ENCODE measurements at places on chromosomes 7 and 10. TPM values are rescaled to one million over a fixed set of nuclear protein-coding genes. Genes with fewer than 3 reads are reported as not detected.
A peak's percentile ranks its signal among the peaks of the same experiment; 100 is the strongest.

GRCh38 chr10:51993475-51993874 is 294.1 kb upstream of the CSTF2T start:
- DNase-seq = no peak

GRCh38 chr7:26685606-26686005 is 178.8 kb downstream of the SKAP2 start:
- DNase-seq = no peak

DNA sequence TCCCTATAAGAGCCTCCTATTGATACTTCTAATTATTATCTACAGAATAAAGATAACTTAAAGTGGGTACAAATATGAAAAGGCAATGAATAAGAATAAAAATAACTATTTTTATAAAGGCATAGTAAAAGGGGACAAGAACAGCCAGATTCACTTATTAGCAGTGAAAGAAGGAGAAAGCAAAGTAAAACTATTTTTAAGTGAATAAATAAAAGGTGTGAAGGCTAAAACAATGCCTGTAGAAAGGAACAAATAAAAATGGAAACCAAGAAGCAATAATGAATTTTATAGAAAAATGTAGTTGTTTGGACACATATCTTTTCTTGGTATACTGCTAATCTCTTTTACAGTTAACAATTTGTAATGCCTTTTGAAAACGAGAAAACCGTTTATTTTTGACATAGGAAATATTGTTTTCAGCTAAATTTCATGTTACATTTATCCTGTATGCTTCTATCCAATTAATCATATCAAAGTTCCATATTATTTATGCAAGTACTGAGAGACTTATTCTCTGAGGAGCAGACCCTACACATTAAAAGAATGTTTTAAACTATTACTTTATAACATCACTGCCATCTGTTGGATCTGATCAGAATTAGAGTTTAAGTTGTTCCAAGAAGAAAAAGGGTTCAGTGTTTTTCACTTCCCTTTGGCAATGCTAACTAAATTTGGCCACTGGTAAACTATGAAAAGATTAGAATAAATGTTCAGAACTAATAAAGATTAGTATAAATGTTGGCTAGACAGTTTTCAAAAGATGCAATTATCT is 59.1 kb downstream of the ARMC3 start:
- DNase-seq = peak; percentile 18

DNA sequence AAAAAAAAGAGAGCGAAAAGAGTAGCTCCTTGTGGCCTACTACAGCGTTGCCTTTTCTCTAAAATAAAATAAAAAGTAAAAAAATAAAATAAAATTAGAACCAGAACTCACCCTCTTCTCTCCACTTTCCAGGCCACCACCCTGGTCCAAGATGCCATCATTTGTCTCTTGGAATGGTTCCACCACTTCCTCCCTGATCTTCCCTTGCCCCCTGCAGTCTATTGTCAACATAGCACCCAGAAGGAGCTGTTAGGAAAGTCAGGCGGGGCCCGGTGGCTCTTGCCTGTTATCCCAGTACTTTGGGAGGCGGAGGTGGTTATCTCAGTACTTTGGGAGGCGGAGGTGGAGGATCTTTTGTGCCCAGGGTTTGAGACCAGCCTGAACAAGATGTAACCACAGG is 7.6 kb upstream of the GRID2IP start:
- DNase-seq = peak; percentile 34

- DNase-seq = peak; percentile 88
Measured at GRCh38 chr10:98486421-98486820, 39.7 kb upstream of the HPS1 start.

- no peak for DNase-seq
Measured at GRCh38 chr7:82230811-82231581, 212.6 kb downstream of the CACNA2D1 start.

DNA sequence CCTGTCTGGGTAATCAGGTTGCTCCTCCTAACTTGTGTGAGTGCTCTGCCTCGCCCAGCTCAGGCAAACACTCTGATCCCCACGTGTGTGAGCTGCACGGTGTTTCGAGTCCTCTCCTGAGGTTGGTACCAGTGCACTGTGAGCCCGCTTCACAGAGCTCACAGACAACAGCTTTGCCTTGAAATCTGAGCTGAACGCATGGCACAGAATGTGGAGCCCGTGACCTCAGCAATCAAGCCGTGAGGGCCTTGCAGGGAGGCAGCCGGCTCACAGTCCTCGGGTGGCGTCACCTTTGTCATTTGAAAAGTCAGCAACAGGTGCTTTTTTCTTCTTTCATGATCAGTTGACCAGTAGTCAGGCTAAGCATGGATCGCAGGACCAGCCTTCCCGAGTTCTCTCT is 60.2 kb upstream of the ADGRA1 start:
- no peak for DNase-seq

DNA sequence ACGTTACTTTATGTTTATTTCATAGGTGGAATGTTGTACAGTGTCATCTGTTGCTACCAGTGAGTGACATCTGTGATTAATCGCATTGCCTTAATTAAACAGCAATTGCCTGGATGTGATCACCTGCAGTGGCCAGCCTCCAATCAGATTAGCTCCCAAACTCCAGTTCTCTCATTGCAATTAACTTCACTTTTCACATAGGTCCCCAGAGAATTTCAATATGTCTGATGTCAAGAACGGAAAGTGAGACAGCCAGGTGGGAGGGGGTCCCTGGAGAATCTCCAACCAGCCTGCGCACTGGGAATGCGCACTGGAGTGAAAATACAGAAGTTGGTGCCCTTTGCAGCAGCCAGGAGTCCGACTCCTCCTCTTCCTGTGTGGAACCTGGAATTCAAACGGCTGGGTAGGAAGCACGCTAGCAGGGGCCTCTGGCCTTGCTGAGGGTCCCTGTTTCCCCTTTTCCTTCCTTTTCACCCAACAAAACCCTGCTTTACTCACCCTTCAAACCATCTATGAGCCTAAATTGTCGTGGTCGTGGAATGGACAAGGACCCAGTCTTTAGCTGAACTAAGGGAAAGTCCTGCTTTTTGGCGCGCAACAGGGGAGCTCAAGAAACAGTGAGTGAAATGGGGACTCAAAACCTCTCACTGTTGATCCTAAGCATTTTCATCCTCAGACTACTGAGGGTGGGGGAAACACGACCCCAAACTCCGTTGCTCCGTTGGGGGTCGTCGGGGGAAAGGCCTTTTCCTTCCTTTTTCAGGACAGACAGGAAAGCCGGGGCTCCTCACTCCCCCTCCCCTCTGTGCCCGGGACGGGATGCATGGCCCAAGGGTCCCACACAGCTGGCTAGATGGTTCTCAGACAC is 1355.5 kb upstream of the LRRTM3 start:
- peak; percentile 82 for DNase-seq

GRCh38 chr10:44278837-44279324 is 106.0 kb downstream of the CXCL12 start:
- no peak for DNase-seq

DNA sequence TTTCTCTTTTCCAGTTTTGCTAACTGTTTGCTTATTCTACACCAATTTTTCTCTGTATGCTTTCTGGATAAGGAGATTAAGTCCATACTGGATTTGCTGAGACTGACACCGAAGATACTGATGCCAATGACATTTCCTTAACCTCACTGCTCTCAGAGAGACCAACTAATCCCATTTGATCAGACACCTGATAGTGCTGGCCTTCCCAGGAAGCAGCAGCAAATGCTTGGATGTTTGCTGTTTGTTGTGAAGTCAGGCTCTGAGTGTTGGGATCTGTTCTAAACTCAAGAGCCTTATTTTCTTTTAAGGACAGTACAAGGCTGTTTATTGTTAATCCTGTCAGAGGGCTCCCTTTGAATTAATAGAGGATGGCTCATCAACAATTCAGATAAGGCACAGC is 143.3 kb downstream of the ANK3 start:
- DNase-seq = no peak

GRCh38 chr7:40329601-40330153 is 194.9 kb downstream of the SUGCT start:
- peak; percentile 42 for DNase-seq

GRCh38 chr10:154348-154747 is 19.1 kb downstream of the ZMYND11 start:
- DNase-seq = no peak

DNA sequence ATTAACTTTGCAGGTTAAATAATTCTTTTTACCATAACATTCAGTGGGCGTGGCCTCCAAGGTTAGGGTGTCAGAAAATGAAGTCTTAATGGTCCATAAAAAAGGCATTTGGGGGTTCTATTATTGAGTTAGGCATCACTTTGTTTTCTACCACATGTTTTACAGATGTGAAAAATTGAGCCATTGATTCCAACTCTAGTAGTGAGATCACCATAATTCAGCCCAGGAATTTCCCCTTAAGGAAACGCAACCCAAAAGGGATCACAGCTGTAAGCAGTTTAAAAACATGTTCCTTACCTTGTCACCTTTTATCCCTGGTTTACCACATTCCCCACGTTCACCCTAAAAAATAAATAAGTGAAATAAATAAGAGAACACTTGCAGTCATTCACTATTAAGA is 24.9 kb downstream of the COL28A1 start:
- DNase-seq = no peak

DNA sequence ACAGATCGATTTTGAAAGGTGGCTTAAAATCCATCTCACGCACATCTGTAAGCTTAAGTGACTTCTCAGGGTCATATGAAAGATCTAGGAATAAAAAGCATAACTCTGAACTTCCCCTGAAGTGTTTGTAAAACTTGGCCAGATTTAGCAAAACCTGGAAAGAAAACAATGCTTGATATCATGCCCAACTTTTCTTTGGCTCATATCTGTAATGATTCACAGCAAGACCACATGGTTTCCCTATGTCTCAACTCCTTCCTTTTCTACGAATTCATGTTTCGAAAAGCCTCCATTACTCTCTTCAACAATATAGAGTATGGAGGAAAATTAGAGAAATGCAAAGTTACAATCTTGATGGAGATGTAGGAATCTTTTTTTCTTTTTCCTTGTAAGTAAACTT is 20.1 kb upstream of the CABCOCO1 start:
- DNase-seq = peak; percentile 7

GRCh38 chr10:92850185-92850584 is 1.9 kb downstream of the EXOC6 start:
- DNase-seq = no peak

GRCh38 chr7:138902161-138902560 is 79.0 kb downstream of the KIAA1549 start:
- no peak for DNase-seq

DNA sequence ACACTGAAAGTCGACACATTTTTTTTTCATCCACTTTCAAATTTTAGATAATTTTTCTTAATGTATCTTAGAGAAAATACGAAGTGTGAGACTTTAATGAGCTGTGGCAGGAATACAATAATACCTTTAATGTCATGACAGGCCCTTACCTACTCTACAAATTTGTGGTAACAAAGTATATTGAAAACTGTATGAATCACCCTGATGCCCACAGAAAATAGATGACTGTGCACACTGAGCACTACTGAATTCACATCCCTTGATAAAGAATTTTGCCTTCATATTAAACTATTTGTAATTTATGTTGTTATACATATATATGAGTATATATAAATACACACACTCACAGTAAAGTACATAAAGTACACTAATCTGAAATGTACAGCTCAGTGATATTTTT is 51.7 kb downstream of the AKR1D1 start:
- peak; percentile 36 for DNase-seq

The PRDX3 gene
- total RNA-seq = 341 TPM

The CHPF2 gene
- 40.0 TPM for total RNA-seq

The TAS2R41 gene
- not detected for total RNA-seq

The ACHE gene
- total RNA-seq = 0.27 TPM

The TACC2 gene
- total RNA-seq = 20.3 TPM

The CXCL12 gene
- total RNA-seq = not detected

The TMEM178B gene
- total RNA-seq = 0.07 TPM

The TM9SF3 gene
- 63.1 TPM for total RNA-seq

The SRGN gene
- 135 TPM for total RNA-seq

The GNAI1 gene
- total RNA-seq = 36.2 TPM

The TMUB1 gene
- 66.3 TPM for total RNA-seq
